ENCODE measurements at places on chromosomes 3 and 15. TPM values are rescaled to one million over a fixed set of nuclear protein-coding genes. Genes with fewer than 3 reads are reported as not detected.
A peak's percentile ranks its signal among the peaks of the same experiment; 100 is the strongest.

- no peak for DNase-seq
- H3K4me3 ChIP-seq, result no peak overlapping the region
Observed at GRCh38 chr3:101518421-101518871, 5.4 kb upstream of the SENP7 start.

GRCh38 chr15:53589520-53590057, 169.9 kb downstream of the WDR72 start:
- peaks cover 7% of the 10 kb centered on the region for H3K36me3 ChIP-seq
- no peaks in the 10 kb centered on the region for H3K27me3 ChIP-seq
- no peak overlapping the region for H3K4me3 ChIP-seq
- H3K27ac ChIP-seq, result peak overlapping the region; percentile 47
- H3K4me1 ChIP-seq, result peaks cover 38% of the 10 kb centered on the region

DNA sequence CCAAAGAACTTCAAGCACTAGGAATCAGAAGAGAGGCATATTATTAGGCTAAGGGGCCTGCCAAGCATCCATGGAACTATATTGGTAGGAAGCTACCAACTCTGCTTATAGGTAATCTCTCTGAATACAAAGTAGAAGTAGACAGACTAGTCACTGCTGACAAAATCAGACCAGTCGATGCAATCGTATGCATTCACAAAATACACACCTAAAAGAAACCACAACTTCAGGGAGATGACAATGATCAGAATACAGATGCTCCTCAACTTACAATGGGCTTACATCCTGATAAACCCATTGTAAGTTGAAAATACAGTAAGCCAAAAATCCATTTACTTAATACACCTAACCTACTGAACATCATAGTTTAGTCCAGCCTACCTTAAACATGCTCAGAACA, 94.7 kb downstream of the FSIP1 start:
- no peak for DNase-seq
- H3K27ac ChIP-seq, result no peak overlapping the region
- no peak overlapping the region for H3K4me3 ChIP-seq
- no peaks in the 10 kb centered on the region for H3K36me3 ChIP-seq
- H3K27me3 ChIP-seq, result peaks cover 14% of the 10 kb centered on the region
- peaks cover 6% of the 10 kb centered on the region for H3K4me1 ChIP-seq

DNA sequence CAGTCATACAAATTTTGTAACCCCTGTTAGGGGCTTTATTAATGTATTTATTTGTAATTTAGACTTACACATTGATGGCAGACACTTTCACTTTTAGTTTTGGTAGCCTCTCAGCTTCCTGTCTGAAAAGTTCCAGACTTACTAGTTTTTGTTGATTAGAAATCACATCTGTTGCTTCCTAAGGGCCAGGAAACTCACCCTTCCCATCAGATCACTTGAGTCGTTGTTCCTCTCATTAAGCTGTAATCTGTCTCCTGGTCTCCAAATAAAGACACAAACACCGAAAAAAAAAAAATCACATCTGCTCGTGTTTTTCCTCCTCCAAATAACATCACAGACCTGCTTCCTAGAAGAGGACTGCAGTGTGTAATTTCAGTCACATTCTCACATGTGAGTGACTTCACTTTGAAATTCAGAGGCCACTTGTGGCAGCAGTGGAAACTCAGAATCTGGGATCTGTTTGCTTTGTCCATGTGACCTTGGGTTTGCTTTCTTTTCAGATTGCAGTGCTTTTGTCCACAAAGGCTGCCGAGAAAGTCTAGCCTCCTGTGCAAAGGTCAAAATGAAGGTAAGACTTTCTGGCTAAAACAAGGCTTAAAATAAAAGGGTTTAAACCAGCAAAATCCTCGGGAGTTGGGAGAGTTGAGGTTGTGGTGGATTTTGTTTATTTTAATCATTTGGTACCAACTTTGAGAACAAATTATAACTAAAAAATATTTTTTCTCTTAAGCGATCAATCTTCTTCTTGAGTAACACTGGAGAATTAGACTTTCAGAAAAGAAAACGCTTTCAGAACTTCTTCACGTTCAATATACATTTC, 87.0 kb downstream of the KLHL25 start:
- H3K27ac ChIP-seq, result peak overlapping the region; percentile 98
- H3K27me3 ChIP-seq, result no peaks in the 10 kb centered on the region
- peaks cover 53% of the 10 kb centered on the region for H3K4me1 ChIP-seq

Gene GLT8D1
- 76.4 TPM for total RNA-seq

Gene CATSPER2
- total RNA-seq, result 7.7 TPM

GRCh38 chr3:71955240-71956068, 170.5 kb upstream of the PROK2 start:
- no peak overlapping the region for H3K27ac ChIP-seq
- DNase-seq, result peak; percentile 38
- peaks cover 3% of the 10 kb centered on the region for H3K4me1 ChIP-seq
- H3K4me3 ChIP-seq, result no peak overlapping the region
- peaks cover 12% of the 10 kb centered on the region for H3K27me3 ChIP-seq
- no peaks in the 10 kb centered on the region for H3K36me3 ChIP-seq

- peaks cover 11% of the 10 kb centered on the region for H3K36me3 ChIP-seq
- peaks cover 56% of the 10 kb centered on the region for H3K4me1 ChIP-seq
- H3K27ac ChIP-seq, result peak overlapping the region; percentile 54
- no peaks in the 10 kb centered on the region for H3K27me3 ChIP-seq
- peak overlapping the region; percentile 92 for H3K4me3 ChIP-seq
Observed at GRCh38 chr3:14946236-14946635, 1.1 kb upstream of the NR2C2 start.

DNA sequence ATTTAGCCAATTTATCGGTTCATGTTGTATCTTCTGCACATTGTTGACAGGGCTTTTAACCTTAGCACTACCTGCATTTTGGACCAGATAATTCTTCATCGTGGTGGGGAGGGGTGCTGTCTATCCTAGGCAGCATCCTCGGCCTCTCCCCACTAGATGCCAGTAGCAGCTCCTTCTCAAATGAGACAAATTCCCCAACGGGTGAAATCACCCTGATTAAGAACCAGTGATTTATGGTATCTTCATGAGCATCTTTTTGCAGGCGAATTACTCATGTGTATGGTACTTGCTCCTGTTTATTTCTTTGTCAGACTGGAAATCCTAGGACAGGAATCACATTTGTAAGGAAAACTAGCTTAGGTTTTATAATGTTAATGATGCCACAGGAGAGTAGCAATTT, 68.0 kb downstream of the C3orf70 start:
- no peaks in the 10 kb centered on the region for H3K36me3 ChIP-seq
- DNase-seq, result no peak
- H3K4me1 ChIP-seq, result no peaks in the 10 kb centered on the region
- H3K4me3 ChIP-seq, result no peak overlapping the region
- no peaks in the 10 kb centered on the region for H3K27me3 ChIP-seq

DNA sequence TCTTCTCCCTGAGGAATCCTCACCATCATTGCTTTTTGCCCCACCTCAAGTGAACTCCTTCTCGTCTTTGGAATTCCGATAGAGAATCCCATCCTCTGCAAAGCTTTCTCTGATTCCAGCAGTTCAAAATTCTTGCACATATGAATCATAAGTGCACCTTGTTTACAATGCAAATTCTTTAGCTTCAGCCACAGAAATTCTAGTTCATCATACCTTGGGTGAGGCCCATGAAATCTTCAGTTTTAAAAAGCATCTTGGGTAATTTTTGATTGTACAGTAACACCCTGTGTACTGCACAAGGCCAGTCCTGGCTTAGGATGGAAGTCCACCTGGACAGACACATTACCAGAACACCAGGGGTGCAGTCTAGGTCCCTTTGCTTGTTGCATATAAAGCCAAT, 30.8 kb downstream of the MDFIC2 start:
- no peak for DNase-seq
- H3K4me1 ChIP-seq, result peaks cover 14% of the 10 kb centered on the region
- no peaks in the 10 kb centered on the region for H3K36me3 ChIP-seq
- H3K4me3 ChIP-seq, result no peak overlapping the region
- peaks cover 18% of the 10 kb centered on the region for H3K27me3 ChIP-seq

DNA sequence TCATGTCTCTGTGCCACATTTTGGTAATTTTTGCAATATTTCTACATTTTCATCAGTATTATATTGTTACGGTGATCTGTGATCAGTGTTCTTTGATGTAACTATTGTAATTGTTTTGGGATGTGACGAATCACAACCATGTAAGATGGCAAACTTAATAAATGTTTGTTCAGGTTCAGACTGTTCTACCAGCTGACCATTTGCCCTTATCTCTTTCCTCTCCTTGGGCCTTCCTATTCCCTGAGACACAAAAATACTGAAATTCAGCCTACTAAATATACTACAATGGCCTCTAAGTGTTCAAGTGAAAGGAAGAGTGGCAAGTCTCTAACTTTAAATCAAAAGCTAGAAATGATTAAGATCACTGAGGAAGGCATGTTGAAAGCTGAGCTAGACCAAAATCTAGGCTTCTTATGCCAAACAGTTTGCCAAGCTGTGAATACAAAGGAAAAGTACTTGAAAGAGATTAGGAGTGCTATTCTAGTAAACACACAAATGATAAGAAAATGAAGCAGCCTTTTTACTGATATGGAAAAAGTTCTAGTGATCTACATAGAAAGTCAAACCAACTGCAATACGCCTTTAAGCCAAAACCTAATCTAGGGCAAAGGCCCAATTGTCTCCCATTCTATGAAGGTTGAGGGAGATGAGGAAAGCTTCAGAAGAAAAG, 952.8 kb downstream of the ROBO1 start:
- H3K27me3 ChIP-seq, result no peaks in the 10 kb centered on the region
- no peak for DNase-seq
- H3K27ac ChIP-seq, result no peak overlapping the region
- H3K4me1 ChIP-seq, result peaks cover 15% of the 10 kb centered on the region

DNA sequence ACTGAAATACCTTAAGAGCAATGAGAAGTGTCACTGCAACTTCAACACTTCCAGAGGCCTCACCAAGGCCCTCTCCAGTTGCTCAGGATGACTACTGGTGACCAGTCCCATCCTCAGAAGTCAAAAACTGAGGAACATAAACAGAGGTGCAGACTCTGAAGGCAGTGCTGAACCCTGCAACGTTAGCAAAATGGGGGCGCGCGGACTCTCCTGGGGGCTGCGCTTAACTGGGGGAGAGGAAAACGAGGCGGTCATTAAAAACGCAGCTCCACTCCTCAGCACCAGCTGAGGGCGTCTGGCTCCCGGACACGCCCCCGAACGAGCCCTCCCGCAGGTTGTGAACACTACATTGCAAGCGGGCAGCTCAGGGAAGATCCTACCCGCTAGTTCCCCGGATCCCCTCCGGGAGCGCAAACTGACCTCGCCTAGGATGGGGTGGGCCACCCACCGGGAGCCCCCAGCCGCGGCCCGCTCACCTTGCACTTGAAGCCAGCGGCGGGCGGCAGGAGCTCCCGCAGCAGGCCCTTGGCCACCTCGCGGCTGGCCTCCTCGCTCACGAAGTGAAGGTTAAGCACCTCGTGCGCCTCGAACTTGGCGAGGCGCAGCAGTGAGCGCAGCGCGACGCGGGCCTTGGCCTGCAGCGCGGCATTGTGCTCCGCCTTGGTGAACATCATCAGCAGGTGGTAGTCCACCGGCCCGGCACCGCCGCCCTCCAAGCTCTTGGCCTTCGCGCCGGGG, 711 bp downstream of the XXYLT1 start:
- peak overlapping the region; percentile 79 for H3K4me3 ChIP-seq
- H3K36me3 ChIP-seq, result peaks cover 6% of the 10 kb centered on the region
- H3K27ac ChIP-seq, result peak overlapping the region; percentile 79
- no peaks in the 10 kb centered on the region for H3K27me3 ChIP-seq

Gene UBAP1L
- 5.8 TPM for total RNA-seq

Gene ACSBG1
- 0.18 TPM for total RNA-seq

Gene MYL3
- total RNA-seq, result 0.33 TPM

- peak; percentile 38 for DNase-seq
- peaks cover 39% of the 10 kb centered on the region for H3K4me1 ChIP-seq
- peaks cover 18% of the 10 kb centered on the region for H3K27me3 ChIP-seq
- H3K36me3 ChIP-seq, result no peaks in the 10 kb centered on the region
- H3K4me3 ChIP-seq, result peak overlapping the region; percentile 25
Observed at GRCh38 chr3:193782276-193782647, 189.3 kb downstream of the OPA1 start.

DNA sequence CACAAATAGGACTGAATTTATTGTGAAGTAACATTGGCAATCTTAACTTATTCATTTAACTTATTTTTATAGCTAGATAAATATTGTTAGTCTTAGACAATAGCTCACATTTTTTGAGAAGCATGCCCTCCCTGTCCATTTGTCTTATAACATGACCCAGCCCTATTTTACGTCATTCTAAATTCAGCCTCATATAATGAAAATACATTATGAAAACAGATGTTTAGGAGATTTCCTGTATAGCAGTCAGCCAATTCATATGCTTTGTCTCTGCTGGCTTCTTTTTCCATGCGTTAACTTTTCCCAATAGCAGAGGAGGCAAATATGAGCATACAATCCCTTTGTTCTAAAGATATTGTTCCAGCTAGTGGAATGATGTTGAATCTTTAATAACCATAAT, 29.3 kb downstream of the CD200 start:
- H3K4me1 ChIP-seq, result peaks cover 19% of the 10 kb centered on the region
- H3K4me3 ChIP-seq, result no peak overlapping the region
- no peak for DNase-seq
- H3K27me3 ChIP-seq, result no peaks in the 10 kb centered on the region

GRCh38 chr15:47431501-47431900, 285.8 kb upstream of the SEMA6D start:
- no peaks in the 10 kb centered on the region for H3K36me3 ChIP-seq
- H3K27ac ChIP-seq, result no peak overlapping the region
- DNase-seq, result no peak
- peaks cover 14% of the 10 kb centered on the region for H3K27me3 ChIP-seq
- H3K4me1 ChIP-seq, result peaks cover 12% of the 10 kb centered on the region
- no peak overlapping the region for H3K4me3 ChIP-seq

Gene LRRC15
- total RNA-seq, result not detected

GRCh38 chr3:71468311-71469137, 115.0 kb downstream of the FOXP1 start:
- H3K27me3 ChIP-seq, result no peaks in the 10 kb centered on the region
- H3K36me3 ChIP-seq, result peaks cover 20% of the 10 kb centered on the region
- H3K4me1 ChIP-seq, result peaks cover 7% of the 10 kb centered on the region
- peak overlapping the region; percentile 25 for H3K27ac ChIP-seq

- peaks cover 72% of the 10 kb centered on the region for H3K27me3 ChIP-seq
- no peaks in the 10 kb centered on the region for H3K36me3 ChIP-seq
- H3K27ac ChIP-seq, result peak within 1 kb of the TSS; percentile 57
Observed at GRCh38 chr15:68578980-68579935, at the start of gene CORO2B. TSS of gene CORO2B (plus strand) at chr15:68578993. CDS start at chr15:68579263, 270 bp downstream.

- no peaks in the 10 kb centered on the region for H3K4me1 ChIP-seq
- H3K4me3 ChIP-seq, result no peak overlapping the region
- no peak overlapping the region for H3K27ac ChIP-seq
- H3K36me3 ChIP-seq, result no peaks in the 10 kb centered on the region
- H3K27me3 ChIP-seq, result no peaks in the 10 kb centered on the region
Observed at GRCh38 chr15:58148633-58149445, 10.7 kb downstream of the AQP9 start.

DNA sequence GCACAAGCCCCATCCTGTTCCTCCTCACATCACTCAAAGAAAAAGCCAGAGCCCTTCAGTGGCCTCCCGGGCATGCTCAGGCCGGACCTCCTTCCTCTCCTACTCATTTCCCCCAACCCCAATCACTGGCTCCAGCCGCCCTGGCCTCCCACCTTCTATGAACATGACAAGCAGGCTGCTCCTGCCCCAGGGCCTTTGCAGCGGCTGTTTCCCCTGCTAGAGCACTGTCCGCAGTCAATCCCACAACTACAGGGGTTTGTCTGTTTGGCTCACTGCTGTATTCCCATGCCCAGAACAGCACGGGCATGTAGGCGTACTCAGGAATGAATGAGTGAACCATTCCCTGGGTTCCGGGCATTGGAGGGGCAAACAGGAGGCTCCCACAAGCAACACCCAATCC, 139.8 kb upstream of the PRR20G start:
- H3K4me1 ChIP-seq, result peaks cover 1% of the 10 kb centered on the region
- no peaks in the 10 kb centered on the region for H3K36me3 ChIP-seq
- no peak overlapping the region for H3K27ac ChIP-seq
- no peak overlapping the region for H3K4me3 ChIP-seq
- DNase-seq, result no peak
